Fibroblast of villous mesenchyme (primary cell): ENCODE measurements at places on chromosomes 11 and 22.

- DNase-seq, result no peak
These were observed 102.8 kb downstream of the GGTLC2 start for GRCh38 chr22:22746963-22747933.

GRCh38 chr11:122209619-122210366 is 93.8 kb upstream of the BLID start:
- peak; percentile 88 for DNase-seq

- no peak for DNase-seq
These were observed 4.4 kb downstream of the EXPH5 start for GRCh38 chr11:108589136-108589535.

GRCh38 chr11:78248191-78248590 is 59.5 kb downstream of the USP35 start:
- DNase-seq, result no peak

DNA sequence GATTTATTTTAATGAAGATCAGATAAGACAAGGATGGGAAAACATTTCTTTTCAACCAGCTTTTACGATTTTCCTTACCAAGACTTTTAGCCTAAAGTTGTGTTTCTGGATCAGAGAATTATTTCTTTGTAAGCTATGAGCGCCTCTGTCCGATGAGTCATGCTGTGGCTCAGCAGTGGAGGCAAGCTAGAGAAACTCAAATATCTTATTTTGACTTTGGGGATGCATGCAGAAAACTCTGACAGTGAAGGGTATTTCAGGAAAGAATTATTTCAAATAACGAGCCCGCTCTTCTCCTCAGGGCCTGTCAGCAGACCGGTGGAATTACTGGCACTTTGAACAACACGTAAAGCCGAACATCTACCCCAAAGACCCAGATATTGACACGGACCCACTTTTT is 77.9 kb upstream of the OR5AK2 start:
- no peak for DNase-seq

DNA sequence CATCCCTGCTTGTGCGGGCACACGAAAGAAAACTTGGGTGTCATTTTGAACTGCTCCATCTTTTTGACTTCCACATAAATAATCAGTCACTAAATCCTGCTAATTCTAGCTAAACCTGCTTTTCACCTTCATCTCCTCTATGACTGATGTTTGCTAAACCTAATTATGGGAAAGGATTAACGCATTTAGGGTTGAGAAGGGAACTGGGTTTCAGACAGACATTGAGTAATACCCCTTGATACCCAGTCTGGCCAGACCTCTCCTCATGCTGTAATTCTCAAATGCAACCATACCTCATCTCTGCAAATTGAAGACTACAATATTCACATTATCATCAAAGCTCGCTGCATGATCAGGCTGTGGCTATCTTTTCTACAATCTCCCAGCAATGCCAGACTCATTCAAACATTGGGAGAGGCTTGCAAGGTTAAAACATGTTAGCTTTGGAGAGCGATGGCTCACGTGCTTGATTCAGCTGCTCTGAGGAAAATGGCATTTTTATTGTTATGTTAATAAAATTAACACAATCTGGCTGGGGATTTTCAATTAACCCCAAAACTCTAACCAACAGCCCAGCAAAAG is 2.4 kb downstream of the HPS4 start:
- no peak for DNase-seq

DNA sequence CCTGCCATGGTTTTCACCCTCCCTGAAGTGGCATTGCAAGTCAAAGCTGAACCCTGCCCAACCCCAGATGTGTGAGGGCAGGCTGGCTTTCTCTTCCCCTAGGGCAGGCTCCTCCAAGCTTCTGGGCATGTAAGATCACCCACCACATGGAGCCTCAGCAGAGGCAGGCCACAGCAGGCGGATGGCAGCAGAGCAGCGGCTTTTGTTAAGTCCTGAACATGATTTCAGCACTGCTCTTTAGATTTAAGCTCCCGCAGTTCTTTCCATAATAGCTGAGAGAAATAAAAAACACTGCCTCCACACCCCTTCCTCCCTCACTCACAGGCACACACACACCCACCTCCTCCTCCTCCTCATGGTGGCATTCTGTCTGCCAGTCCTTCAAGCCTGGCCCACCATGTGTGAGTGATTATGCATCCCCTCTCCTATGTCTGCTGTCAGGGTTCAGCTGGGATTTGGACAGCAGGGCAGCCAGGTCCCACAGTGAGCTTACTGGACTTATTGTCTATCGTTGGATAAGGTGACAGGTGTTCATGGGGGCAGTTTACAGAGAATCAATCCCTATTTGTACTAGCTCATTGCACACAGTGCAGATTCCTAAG is 5.0 kb upstream of the NTM start:
- no peak for DNase-seq

GRCh38 chr11:44034639-44035038 is 13.1 kb upstream of the ACCSL start:
- no peak for DNase-seq

- no peak for DNase-seq
These were observed 158.7 kb downstream of the ST3GAL4 start for GRCh38 chr11:126514061-126514693.

GRCh38 chr11:35802221-35802620 is 139.6 kb downstream of the TRIM44 start:
- no peak for DNase-seq

- DNase-seq, result no peak
These were observed 16.0 kb downstream of the MRE11 start for GRCh38 chr11:94477624-94478023.

GRCh38 chr11:47288066-47288465 is 18.1 kb downstream of the MADD start:
- no peak for DNase-seq

DNA sequence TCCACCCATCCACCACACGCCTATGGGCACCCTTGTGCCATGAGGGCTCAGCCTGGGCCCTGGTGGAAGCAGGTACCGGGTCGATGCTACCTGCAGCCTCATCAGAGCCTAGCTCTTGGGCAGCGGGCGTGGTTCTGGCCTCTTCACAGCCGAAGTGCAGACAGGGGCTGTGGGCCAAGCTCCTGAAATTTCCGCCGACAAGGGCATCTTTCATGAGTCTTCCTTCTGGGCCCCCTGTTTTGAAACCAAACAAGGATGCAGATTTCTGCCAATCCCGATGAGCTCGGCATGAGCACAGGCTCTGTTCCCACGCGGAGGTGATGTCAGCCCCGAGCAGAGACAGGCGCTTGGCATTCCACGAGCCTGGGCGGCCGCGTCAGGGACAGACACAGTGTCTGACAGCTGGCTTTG is 22.6 kb upstream of the MGAT3 start:
- DNase-seq, result no peak

- DNase-seq, result no peak
These were observed 5.5 kb upstream of the DUSP18 start for GRCh38 chr22:30673136-30673535.
